ENCODE measurements at places on chromosomes 6 and 20.

GRCh38 chr20:3051385-3052019, 5.7 kb downstream of the MRPS26 start:
- no peak for DNase-seq

DNA sequence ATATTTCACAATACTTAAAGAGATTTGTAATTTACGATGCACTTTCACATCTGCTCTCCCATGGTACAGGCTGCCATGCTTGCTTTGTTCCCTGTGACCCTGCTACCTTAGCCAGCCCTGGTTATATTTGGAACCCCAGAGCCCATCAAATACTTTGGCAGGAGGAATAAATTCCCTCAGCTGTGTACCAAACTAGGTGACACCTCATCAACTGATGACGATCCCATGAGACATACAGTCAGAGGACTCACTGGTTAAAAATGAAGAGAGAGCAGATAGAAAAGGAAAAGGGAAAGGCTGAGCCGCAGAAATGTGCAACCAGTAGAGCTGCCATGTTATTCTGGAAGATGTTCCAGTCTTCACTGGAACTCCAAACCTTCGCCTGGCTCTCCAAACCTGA, 120.0 kb downstream of the SIM1 start:
- no peak for DNase-seq

DNA sequence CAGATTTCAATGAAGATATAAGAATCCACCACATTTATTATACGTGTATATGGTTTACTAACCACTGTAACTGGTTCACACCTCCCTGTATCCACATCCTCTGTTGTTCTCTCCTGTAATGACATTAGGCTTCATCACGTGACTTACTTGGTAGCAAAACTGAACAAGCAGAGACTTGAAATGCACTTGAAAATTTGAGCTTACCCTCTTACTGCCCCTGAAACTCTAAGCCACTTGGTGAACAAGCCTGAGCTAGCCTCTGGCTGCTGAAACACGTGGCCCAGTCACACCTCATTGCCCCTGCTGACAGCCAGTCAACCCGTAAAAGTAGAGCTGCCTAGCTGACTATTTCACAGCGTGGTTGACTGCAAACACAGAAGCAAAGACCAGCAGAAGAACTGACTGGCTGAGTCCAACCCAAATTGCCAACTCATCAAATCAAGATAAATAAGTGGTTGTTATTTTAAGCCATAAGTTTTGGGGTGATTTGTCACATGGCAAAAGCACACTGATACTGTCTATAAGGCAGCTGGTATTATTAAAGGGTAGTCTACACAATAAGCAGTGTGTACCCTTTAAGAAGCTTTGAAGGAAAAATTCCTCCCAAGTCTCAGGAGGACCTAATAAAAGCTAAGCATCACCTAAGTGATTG, 109.0 kb downstream of the RALGAPA2 start:
- DNase-seq: no peak

GRCh38 chr20:61645732-61646131, 393.7 kb downstream of the CDH4 start:
- DNase-seq: no peak

DNA sequence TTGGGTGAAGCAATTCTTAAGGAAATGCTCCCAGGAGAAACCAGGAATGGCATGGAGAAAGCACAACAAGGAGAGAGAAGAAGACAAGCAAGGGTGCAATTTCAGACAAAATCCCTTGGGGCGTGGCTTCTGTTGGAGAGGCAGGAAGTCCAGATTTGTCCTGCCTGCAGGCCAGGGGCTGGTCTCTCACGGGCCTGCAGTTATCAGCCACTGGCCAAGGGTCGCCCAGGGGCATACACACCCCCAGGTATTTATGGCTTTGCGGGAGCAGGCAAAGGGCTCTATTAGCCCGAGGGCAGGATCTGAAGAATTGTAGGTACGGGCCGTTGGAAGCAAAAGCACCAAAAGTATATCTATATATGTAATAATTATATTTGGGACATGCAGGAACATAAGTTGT, 87.7 kb downstream of the IYD start:
- no peak for DNase-seq

- no peak for DNase-seq
Measured at GRCh38 chr6:45845567-45845966, 170.1 kb downstream of the CLIC5 start.

GRCh38 chr20:32064667-32065066, 12.6 kb downstream of the HCK start:
- no peak for DNase-seq

DNA sequence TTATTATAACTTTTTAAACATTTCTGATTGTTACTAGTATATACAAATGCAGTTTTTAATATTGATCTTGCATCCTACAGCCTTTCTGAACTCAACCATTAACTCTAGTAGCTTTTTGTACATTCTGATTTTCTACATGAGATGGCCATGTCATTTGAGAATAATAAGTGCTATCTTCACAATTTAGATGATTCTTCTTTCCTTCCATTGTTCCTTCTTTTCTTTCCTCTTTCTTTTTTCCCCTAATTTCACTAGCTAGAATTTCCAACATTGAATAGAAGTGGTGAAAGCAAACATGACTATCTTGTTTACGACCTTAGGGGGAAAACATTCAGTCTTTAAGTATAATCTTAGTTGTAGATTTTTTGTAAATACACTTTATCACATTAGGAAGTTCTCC, 128.2 kb upstream of the PRSS16 start:
- DNase-seq: no peak

- no peak for DNase-seq
Measured at GRCh38 chr6:15623276-15624116, 39.3 kb downstream of the DTNBP1 start.

GRCh38 chr6:22071270-22072041, 225.4 kb downstream of the PRL start:
- no peak for DNase-seq

DNA sequence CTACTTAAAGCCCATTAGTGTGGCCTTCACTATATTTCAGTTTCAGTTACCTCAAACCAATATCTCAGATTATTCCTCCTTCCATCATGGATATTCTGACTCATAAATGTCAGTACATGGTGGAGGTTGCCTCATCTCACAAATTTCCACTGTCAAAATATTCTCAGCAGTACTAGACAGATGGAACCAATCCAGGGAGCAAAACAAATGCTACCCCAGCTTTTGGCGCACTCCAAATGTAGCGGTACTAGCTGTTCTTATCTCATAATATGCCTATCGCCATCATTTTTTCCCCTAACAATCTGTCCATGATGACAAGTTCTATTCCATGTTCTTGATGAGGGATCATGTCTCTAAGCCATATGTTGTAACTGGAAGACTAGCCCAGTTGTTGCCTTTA, 1026.1 kb downstream of the KIF16B start:
- no peak for DNase-seq

DNA sequence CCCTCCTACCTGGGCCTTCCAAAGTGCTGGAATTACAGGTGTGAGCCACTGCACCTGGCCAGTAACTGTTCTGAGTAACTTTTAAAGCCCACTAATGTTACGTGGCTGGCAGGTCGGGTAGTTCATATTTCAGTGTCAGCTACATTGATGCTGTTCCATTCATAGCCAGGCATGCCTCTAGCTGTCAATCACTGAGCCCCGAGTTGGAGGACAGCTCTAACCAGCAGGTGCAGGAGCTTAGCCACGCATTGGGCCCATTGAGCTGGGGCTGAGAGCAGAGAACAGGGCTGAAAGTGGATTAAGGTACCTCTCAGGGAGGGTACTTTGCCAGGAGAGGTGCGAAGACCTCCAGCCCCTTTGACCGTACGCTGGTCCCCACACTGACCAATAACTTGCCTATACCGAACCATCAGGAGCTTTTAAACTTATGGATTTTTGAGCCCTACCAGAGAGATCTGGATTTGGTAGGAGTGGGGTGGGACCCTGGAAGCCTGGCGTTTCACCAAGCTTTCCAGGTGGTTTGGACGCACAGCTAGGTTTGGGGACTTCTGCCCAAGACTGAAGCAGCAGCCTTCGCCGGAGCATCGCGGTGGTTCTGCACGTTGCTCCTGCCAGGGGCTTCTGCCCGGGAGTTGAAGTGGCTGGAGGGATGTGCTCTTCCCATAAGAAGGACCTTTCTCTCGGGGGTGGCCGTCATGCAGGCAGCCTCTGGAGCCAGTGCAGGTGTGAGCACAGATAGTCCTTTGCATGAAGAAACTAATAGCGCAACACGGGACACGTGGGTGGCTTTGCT, 82.6 kb downstream of the SERAC1 start:
- no peak for DNase-seq

DNA sequence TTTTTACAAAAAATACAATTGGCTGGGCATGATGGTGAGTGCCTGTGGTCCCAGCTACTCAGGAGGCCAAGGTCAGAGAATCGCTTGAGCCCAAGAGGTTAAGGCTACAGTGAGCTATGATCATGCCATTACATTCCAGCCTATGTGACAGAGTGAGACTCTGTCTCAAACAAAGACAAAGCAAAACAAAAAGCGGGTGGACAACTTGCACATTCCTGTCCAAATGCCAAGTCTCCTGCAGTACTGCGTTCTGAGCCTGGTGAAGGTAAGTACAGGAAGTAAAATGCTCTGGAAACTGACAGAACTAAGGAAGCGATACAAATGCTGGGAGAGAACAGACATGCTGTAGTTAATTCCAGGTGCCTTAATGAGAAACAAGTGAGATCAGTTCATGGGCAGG, 20.4 kb upstream of the TMEM242 start:
- DNase-seq: no peak

DNA sequence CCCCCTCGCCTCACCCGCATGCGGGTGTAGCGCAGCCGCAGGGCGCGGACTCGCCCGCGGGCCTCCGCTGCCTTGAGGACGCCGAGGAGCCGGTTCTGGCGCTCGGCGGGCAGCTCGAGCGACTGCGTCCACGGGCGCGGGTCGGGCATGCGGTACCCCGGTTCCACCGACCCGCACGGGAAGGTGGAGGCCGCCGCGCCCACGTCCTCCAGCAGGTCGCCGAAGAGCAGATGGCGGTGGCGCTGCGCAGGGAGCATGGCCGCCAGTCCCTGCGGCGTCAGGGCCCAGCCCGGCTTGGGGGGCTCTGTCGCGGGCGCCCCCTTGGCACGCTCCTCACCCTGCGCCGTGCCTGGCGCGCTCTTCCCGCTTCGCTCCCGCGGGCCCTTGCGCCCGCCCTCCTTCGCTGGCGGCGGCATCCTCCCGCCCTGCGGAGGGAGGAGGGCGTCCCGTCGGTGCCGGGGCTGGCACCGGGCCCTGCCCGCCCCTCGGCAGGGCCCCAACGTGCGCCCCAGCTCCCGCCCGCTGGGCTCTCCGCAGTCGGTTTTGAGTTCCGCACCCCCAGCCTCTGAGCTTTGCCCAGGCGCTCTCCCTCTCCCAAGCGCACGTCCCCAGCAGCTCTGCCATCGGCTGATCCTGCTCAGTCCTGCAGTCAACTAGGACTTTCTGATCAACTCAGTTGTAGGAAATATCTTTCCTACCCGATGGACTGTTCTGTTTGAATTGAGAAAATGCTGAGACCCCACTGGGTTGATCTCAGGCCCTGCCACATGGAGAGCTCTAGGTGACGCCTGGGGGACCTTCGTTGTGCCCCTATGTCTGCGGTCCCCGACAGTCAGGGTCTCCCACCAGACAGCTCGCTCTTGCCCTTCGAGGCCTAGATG, at the start of gene LKAAEAR1:
LKAAEAR1 (minus strand) TSS at position 595 of the 881 bp plus-strand sequence; CDS start at position 416, 179 bp downstream.
- no peak for DNase-seq

Measured in activated naive CD4-positive, alpha-beta T cell treated with anti-CD3 and anti-CD28 coated beads, Interleukin-2, amount 10 ng/mL, durations not matched to agents 7 days and 5 days (primary cell).